Activated naive CD8-positive, alpha-beta T cell treated with anti-CD3 and anti-CD28 coated beads, Interleukin-2, amount 50 U/mL, for 16 hours (primary cell): ENCODE measurements at places on chromosomes 16 and 17.

GRCh38 chr17:81382851-81383250 is 12.4 kb upstream of the BAHCC1 start:
- no peak for DNase-seq

DNA sequence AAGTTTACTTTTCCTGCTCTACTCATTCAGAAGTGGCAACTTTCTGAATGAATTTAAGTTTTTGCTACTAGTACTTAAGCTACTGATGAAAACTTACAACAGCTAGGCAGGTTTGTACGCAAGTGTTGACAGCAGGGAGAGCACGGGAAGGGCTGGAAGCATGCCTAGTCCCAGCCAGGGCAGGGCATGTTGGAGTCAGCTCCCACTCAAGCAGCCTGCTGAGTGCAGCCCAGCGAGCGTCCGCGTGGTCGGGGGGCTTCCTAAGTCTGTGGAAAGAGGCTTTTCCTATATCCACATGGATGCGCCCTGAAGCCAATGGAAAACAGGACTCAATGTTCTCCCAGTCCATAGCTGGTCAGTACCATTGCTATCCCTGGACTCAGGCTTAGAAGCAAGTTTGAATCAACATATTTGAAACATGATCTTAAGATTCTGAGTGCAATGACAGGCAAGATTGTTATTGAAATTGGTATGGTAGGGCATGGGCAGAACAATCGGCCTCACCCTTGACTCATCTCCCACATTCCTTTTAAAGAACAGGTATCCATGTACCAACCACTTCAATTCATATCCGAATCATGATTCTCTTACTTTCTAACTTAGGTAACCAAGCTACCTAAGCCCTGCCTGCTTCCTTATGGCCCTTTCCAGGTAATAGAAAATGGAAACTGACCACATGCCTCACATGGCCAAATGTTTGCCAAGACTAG is 22.5 kb downstream of the CYB5D2 start:
- DNase-seq, result no peak

DNA sequence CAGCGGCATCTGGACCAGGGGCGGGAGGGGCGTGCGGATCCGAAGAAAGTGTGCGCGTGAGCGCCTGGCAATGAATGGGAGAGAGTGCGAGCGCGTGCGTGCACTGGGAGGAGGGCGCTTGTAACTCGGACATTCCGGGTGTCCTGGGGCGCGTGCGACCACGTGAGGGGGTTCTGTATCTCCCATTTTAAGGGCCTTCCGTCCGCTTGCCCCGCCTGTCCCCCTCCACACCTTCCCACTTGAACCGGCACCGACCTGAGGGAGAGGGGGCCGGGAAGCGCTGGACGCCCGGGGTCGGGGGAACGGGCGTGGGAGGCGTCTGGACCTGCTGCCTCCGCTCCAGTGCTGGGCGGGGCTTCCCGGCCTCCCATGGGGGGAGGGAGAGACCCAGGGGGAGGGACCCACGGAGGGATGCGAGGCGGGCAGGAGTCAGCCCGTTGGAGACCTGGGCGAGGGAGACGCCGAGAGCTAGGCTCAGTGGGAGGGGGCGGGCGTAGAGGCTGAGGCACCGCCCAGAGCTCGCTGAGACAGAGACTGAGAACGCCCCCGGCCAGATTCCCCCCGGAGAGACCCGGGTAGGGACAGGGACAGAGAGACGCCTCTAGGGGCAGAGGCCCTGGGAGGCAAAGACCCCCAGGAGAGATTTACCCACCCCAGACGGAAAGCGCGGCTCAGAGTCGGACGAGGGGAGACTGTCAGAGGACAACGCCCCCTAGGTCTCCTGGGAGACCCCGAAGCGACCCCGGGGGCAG is at the start of gene KREMEN2:
Gene KREMEN2 (plus strand): TSS at position 553 of the 752 bp plus-strand sequence. CDS start 246 bp downstream, outside the sequence.
- no peak for DNase-seq

DNA sequence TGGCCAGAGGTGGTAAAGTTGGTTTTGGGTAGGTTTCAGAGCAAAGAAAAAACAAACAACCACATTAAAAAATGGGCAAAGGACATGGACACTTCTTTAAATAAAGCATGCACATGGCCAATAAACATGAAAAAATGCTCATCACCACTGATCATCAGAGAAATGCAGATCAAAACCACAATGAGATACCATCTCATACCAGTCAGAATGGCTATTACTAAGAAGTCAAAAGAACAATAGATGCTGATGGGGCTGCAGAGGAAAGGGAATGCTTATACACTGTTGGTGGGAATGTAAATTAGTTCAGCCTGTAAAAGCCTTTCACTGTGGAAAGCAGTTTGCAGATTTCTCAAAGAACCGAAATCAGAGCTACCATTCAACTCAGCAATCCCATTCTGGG is 598.4 kb upstream of the SOX9 start:
- DNase-seq, result no peak

GRCh38 chr17:81298325-81298990 is 3.4 kb upstream of the SLC38A10 start:
- DNase-seq, result no peak

DNA sequence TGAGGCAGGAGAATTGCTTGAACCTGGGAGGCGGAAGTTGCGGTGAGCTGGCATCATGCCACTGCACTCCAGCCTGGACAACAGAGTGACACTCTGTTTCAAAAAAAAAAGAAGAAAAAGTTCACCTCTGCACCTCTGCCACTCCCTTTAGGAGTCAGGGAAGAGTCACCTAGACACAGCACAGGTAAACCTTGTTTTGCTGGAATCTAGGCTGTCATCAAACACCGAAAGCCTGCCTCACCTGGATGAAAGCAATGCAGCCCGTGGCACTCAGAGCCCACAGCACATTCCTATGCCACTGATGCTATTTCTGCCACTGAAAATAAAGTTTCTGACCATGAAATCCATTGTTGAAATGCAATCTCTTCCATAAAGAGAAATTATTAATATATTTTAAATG is 22.2 kb downstream of the CFAP52 start:
- DNase-seq, result no peak

DNA sequence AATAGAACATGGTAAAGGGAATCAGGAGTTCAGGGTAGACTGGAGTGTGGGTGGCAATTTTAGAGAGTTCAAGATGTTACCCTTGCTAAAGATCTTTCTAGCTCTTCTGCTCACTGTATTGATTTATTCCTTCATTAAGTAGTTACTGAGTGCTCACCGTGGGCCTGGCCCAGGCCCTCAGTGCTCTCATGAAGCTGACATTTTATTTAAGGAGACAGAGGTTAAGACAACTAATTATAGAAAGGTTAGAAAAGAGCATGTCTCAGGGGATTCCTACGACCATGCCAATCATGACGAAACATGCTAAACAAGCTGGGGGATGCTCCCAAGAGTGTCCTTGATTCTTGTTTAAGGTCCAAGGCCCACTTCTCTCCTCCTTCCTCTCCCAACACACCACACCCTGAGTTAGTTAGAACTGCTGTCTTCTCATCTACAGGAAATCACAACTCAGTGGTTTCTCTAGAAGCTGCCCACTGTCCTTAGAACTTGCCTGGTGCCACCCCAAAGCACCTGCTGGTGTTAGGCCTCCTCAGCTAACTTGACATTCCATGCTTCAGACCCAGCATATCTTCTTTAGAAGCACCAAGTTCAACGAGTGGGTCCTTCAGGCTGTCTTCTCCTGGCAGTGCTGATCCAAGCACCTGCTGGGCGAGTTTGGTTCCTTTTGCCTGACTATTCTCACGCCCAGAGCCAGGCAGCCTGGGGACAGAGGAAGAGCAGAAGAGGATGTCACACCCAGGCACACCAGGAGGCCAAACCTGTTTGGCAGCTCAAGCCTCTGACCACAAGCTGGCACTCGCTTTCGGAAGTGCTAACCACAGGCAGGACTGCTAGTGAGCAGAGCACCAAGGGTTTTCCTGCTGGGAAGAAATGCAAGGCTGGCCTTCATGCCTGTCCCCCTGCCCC is 79.0 kb downstream of the GAS7 start:
- no peak for DNase-seq

- no peak for DNase-seq
Measured at GRCh38 chr16:56710181-56710737, 19.7 kb upstream of the NUP93 start.

GRCh38 chr16:66701026-66701425 is 4.5 kb upstream of the CMTM4 start:
- DNase-seq, result no peak

- no peak for DNase-seq
Measured at GRCh38 chr17:35218915-35219314, 24.0 kb upstream of the SLFN5 start.

DNA sequence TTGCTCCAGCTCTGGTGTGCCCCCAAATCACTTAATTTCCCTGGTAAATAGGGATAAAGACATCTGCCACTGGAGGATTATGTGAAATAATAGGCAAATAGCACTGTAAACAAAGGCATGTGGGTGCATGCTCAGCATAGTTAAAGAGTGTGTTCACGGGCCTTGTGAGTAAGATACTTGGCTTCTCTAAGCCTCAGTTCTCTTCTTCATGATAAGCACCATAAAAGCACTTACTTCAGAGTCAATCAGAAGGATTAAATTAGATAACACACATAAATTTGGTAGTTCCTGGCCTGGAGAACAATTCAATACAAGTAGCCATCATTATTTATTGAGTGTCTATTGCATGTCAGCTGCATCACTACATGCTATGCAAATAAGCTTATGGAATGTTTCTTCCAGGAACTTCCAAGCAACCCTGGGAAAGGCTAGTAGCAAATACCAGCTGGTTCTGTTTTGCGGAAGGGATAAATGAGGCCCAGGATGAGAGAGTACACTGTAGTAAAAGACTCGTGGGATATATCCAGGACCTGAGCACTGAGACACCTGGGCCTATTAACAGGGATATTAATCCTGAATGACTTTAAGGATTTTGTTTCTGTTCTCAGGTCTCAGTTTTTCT is 14.5 kb downstream of the CCL11 start:
- no peak for DNase-seq

DNA sequence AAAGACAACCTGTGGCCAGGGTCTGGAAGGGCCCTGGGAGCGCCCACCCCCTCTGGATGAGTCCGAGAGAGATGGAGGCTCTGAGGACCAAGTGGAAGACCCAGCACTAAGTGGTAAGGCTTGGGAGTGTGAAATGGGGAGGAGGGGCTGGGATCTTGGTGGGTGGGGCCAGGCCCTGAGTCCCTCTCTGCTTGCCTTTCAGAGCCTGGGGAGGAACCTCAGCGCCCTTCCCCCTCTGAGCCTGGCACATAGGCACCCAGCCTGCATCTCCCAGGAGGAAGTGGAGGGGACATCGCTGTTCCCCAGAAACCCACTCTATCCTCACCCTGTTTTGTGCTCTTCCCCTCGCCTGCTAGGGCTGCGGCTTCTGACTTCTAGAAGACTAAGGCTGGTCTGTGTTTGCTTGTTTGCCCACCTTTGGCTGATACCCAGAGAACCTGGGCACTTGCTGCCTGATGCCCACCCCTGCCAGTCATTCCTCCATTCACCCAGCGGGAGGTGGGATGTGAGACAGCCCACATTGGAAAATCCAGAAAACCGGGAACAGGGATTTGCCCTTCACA is 1.2 kb upstream of the STARD3 start:
- no peak for DNase-seq

- no peak for DNase-seq
Measured at GRCh38 chr16:53504665-53505064, 1.7 kb upstream of the AKTIP start.
